Suppressor macrophage (primary cell): ENCODE measurements at places on chromosomes 5 and 9.

DNA sequence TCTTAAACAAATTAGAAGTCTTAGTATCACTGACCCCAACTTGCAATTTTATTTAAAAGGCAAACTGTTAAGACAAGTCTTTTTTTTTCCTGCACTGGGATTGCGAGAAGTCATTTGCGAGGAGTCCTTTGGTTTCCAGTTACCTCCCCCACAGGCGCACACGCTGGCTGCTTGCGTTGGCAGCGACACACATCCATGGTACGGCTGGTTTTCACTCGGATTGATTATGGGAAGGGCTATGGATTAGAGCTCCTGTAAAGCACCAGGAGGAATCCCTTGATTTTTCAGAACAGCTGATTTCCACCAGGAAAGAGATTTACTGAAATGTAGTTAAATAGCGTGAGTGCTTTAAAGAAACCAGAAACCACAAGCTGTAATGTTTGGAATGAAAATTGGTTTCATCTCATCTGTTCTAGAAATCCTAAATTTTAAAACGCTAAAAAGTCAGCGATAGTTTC is 737 bp downstream of the SLC1A3 start:
- DNase-seq = peak; percentile 62

DNA sequence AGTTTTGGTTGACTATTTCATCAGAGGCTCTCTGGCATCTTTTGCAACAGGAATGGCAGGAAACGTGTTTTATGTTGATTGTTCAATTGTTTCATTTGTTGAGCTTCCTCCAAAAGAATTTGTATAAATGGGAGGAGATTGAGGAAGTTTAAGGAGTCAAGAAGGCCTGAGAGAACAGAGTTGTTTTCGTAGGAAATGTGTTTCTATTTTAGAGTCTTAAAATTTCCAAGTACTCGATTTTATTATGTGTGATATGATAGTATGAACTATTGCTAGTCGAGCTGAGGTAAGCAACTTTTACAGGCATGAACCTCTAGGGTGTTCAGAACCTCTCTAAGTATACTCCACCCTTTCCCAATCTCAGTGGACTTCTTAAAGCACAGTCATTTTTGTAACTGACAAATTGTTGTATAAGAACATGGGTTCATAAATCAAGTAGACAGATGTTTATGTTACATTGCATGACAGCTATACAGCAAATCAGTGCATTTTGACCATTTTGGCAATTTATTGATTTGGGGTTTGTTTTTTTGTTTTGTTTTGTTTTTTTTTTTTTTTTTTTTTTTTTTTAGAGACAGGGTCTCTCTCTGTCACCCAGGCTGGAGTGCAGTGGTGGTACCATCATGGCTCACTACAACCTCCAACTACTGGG is 47.4 kb downstream of the POLK start:
- DNase-seq = peak; percentile 53

DNA sequence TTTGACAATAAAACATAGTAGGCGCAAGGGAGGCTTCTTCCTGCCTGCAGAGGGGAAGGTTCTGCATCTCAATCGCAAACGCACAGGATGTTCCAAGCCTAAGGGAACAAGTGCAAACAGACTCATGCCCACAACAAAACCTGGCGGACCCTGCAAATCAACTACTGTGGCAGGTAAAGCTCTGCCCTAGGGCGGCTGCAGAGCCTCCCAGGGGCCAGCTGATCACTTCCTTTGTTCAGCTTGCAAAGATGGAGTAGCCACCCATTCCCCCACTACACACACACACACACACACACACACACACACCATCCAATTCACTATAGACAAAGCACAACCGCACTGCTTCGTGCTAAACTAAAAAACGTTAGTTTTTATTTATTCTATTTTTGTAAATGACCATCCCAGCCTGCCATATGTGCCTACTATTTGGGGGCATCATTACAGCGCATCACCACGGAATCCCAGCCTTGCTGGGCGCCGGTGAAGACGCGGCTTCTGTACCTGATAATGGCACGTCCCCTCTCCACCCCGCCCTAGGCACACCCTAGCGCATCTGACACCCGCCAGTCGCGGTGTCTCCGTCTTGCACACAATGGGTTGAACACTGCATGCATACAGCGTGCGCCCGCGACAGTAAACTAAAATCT is 57.6 kb downstream of the DPYSL3 start:
- DNase-seq = no peak

DNA sequence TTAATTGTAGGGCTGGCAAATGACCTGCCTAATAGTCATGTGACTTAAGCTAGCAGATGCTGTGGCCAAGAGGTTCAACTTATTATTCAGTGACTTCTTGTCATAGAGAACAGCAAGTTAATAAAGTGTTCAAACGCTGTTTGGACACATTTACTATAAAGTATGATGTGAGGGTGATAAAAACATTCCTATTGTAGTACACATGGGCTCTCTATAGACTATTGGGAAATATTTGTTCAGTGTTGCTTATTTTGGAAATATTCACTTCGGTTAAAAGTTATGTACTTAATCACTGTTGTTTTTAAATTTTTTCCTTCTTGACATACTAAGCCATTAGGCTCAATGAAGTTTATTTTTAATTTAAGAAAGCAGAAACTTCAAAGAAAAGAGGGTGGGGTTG is 345.0 kb downstream of the NNT start:
- no peak for DNase-seq

- no peak for DNase-seq
Observed at GRCh38 chr5:110623874-110624273, 102.6 kb downstream of the TMEM232 start.

DNA sequence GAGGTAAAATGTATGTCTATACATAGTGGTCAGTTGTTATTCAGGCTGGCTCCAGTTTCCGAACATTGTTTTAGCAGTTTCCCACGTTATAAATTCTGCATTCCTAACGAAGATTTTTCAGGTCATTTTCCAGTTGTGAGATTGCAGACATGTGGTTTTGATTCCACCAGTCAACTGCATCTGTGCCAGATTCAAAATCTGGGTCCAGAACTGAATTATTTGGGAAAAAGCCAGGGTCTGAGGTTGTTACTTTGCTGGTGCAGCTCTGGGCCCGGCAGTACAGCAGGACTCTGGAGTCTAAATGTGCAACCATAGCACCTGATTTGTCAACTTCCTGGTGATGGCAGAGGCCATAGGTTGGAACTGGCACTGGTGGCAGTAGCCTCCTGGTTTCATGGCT is 105.7 kb upstream of the MEGF10 start:
- no peak for DNase-seq

DNA sequence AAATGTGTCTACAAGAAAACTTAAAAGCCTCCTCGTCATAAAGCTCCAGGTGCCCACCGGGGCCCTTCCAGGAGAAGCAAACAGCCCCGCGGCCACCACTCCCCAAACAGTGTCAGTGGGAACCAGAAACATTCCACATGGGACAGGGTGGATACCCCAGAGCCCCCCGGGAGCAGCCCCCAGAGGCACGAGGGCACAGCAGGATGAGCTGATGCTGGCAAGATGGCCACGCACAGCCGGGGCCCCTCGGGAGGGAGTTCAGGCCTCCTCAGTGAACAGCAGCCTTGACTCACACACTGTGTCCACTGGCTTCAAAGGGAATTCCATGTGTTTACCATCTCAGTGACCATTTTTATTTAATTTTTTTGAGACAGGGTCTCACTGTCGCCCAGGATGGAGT is 10.5 kb downstream of the EXD3 start:
- DNase-seq = no peak

DNA sequence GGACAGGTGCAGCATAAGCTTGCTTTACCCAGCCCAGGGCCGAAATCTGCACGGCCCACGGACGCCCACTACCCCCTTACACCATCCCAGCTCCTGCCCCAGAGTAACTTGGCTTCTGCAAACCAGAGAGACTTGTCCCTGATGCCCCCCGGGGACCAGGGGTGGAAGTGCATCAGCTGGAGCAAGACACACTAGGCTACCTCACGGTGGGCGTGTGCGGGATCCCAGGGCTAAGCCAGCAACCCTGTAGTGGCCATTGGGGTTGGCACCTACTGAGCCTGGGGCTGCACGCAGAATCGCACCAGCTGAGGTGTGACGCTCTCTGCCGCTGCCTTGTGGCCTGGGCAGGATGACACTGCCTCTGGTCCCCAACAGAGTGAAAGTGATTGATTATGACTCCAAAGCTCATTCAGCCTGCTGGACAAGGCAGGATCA is 6.1 kb upstream of the ZNF79 start:
- DNase-seq = peak; percentile 74

DNA sequence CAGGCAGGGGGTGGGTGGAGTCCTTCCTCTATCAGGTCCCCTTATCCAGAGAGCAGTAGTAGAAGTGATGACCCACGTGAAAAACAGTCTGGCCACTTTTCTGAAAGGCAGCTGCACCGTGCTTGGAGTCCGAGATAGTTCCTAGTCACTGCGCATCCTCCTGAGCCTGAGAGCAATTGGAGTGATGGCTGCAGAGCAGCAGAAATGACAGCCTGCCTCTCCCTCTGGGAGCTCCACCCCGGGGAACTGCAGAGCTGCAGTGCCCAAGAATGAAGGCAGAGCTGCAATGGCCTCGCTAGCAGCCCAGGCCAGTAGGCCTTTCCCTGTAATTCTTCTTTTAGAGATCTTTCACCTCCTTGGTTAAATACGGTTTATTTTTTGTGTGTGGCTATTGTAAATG is 82.6 kb downstream of the CETN3 start:
- no peak for DNase-seq

DNA sequence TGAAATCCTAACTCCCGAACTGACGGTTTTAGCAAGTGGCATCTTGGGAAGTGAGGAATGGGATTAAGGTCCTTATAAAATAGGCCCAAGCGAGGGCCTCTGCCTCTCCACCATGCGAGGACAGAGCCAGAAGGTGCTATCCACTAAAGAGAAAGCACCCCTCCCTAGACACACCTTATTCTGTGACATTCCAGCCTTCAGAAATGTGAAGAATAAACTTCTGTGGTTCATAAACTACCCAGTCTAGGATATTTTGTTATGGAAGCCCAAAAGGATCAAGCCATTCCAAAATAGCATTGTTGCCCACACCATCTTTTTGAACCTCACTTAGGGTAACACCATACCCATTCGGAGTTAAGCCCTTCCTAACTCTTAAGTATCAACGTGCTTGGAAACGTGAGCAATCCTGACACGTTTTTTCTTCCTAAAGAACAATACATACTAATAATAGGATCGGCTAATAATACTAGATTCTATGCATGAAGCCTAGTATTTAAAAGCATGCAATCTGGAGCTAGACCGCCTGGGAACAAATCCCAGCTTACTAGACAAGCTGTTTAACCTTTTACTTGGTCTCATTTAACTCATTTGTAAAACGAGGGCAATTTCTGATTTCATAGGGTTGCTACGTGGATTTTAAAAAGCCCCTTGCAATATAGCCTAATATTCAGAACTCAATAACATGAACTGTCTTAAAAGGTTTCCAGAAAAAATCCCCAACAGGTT is 1.1 kb upstream of the SMC2 start:
- DNase-seq = no peak

- DNase-seq = no peak
Observed at GRCh38 chr5:141382469-141383294, at the start of gene PCDHGA7. TSS of gene PCDHGA7 (plus strand) at chr5:141382742. CDS start at chr5:141382900, 158 bp downstream.

DNA sequence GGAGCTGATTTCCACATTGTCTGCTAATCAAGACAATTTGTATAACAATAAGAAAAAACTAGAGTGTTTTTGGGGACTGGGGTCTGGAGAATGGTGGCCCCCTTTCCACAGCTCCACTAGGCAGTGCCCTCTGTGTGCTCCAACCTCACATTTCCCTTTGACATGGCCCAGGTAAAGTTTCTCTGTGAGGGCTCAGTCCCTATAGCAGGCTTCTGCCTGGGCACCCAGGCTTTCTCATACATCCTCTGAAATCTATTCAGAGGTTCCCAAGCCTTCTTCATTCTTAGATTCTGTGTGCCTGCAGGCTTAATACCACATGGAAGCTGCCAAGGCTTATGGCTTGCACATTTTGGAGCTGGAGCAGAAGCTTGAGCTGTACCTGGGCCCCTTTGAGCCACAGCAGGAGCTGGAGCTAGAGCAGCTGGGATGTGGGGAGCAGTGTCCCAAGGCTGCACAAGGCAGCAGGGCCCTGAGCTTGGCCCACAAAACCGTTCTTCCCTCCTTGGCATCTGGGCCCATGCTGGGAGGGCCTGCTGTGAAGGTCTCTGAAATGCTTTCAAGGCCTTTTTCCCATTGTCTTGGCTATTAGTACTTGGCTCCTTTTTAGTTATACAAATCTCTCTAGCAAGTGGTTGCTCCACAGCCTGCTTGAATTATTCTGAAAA is 49.1 kb upstream of the VPS13A start:
- no peak for DNase-seq

DNA sequence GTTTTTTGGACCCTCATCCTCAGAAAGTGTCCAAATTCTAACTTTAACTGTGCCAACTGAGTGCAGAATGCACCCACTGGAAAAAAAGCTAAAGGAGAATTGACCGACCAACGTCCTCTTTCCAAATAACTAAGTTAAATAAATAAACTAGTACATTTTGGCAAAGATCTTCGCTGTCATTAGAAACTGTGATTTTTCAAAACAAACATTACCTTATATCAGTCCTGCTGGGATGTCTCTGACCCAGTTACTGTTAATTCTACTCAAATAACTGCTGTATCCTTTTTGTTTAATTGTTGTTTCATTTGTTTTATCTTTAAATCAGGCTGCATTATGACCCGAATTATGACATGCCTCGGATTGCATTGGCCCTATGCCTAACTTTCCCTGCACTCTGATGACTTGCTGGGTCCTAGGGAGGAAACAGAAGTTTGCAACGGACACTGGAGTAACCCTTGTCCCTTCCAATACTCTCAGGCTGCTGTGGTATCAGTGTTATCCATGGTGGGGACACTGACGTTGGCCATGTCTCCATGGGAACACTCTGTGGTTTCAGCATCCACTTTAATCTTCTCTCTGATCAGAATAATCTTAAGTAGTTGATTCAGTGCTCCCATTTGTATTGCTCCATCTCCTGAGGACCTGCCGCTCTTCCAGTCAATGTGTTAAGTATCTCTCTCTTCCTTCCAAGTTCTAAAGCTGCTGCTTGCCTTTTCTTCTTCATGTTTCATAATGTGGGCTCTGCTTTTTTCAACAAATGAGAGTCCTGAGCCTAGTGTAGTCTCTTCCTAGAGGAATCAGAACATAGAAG is 11.1 kb upstream of the IFNA5 start:
- DNase-seq = no peak

DNA sequence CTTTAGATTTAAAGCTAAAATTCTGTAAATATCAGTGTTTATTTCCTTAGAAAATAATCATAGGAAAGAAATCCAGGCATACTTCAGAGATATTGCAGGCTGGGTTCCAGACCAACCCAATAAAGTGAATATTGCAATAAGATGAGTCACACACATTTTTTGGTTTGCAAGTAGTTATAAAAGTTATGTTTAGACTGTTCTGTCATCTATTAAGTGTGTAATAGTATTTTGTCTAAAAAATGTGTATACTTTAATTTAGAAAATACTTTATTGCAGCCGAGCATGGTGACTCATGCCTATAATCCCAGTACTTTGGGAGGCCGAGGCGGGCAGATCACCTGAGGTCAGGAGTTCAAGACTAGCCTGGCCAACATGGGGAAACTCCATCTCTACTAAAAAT is 6.9 kb upstream of the RIC1 start:
- DNase-seq = no peak

GRCh38 chr9:1102642-1102970 is 52.4 kb downstream of the DMRT2 start:
- DNase-seq = no peak

GRCh38 chr9:127568618-127568970 is 43.5 kb upstream of the STXBP1 start:
- no peak for DNase-seq
